GOT3 (cell line): ENCODE measurements at places on chromosomes 7 and 10.

DNA sequence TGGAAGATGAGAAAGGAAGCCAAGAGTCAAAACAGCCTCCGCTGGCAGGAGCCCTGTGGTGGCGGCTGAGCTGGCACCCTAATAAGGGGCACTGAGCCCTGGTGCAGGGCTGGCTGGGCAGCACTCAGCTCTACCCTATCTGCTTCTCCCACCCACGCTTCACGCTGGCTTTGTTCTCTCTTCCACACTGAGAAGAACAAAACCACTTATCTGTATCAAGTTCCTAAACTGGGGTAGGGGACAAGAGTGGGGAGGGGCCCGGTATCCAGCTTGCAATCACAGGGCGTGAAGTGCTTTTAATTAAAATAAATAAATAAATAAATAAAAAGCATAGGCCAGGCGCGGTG is 52.1 kb downstream of the FAM53B start:
- DNase-seq = no peak

DNA sequence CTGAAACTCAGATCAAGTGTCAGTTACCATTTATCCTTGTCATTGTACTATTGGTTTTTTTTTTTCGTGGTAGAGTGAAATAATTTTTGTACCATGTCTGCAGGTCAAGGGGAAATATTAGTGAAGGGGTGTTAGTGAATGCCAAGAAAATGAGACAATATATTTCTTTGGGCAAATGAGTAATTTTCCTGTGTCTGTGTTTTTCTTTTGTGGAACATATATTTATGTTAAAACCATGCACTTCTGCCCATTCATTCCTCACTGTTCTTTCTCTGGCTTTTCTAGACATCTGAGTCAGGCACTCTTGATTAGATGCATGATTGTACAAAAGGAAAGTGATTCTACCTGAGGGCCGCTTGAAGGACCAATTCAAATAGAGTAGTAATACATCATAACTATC is 161.6 kb downstream of the BICC1 start:
- no peak for DNase-seq

GRCh38 chr10:11213137-11213536 is 195.5 kb downstream of the CELF2 start:
- DNase-seq = no peak

DNA sequence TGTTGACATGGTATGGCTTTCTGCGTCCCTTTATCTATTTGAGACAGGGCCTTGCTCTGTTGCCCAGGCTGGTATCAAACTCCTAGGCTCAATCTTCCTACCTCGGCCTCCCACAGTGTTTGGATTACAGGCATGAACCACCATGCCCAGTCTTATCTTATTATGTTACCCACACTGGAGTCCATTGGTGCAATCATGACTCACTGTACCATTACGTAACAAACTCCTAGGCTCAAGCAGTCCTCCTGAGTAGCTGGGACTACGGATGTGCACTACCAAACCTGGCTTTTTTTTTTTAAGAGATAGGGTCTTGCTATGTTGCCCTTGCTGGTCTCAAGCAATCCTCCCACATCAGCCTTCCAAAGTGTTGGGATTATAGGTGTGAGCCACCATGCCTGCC is 66.7 kb downstream of the CCDC3 start:
- no peak for DNase-seq

- no peak for DNase-seq
Measured at GRCh38 chr10:47269294-47269693, 30.7 kb upstream of the GDF10 start.

DNA sequence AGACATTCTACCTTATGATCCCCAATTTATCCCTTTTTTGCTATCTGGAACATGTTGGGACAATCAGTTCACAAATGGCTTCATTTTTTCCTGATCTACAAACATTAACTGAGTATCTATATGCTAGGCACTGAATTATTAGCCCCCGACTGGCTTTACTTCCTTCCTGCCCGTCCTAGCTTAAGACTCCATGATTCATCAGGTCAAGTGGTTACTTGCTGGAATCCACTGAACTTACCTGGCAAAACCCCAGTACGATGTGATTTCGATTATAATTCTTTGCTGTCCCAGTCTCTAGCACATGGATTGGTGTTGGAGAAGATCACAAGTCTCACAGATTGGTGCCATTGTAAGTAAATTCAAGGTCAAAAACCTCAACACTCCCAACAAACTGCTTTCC is 77.1 kb downstream of the ORC5 start:
- no peak for DNase-seq

DNA sequence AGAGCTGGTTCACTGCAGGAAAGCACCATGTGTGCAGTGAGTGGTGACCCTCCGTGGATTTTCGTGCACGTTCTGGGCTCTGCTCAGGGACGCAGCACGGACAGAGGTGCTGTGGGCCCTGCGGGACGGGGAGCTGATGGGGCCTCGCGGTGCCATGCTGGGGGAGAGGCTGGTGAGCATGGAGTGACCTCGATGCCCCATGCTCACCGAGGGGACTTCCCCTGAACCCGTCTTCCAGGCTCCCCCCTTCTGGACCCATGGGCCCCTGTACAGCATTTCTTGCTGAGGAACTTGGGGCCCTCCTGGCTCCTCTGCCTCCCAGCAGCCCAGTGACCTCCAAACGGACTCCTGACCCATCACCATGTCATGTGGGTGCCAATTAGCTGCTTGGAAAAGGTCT is 253.7 kb downstream of the DNAJB6 start:
- no peak for DNase-seq

- DNase-seq = no peak
Measured at GRCh38 chr10:50545846-50546245, 77.9 kb downstream of the SGMS1 start.

GRCh38 chr7:156015237-156016020 is 203.2 kb upstream of the SHH start:
- no peak for DNase-seq

DNA sequence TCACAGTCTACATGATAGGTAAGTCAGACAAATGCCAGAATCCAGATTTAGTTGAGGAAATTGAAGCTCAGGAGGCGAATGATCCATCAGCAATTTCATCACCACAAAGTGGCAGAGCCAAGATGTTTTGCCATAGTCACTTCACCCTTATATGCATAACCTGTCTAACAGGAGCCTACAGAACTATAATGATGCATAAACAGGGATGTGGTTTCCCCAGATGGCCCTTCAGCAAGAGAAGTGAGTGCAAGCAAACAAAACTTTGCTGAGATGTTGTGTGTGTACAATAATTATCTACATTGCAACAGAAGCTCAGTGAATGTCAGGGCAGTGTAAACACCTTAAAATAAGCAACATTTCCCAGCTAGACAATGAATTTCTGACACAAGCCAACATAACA is 28.6 kb downstream of the PON3 start:
- DNase-seq = no peak
